Femur (tissue), 1 donor: ENCODE measurements at places on chromosomes 2 and 18.
A peak's percentile ranks its signal among the peaks of the same experiment; 100 is the strongest.

GRCh38 chr18:43656547-43656946, 379.3 kb upstream of the SYT4 start:
- no peak for DNase-seq

GRCh38 chr2:144364944-144365738, 154.8 kb downstream of the ZEB2 start:
- DNase-seq = no peak

- no peak for DNase-seq
These were observed 179.0 kb upstream of the SLC39A10 start for GRCh38 chr2:195477996-195478382.

- no peak for DNase-seq
These were observed 84.0 kb downstream of the SH3RF3 start for GRCh38 chr2:109212836-109213563.

DNA sequence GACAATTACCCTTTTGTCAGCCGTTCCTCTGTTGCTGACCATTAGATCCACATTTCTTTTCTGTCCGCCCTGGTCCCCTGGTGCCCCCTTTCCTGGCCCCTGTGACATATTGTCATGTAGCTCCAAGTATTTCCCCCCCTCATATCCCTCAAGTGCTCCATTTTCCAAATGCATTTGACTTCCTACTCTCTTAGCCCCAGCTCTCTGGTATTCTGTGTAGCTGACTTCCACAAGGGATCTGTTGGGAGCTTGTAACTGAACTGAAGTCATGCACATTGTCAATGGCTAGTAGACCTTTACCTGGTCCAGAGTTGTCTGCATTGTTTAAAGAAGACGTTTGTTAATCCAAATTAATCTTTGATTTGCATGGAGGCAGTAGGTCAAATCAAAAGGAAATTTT, 34.8 kb downstream of the LIPG start:
- no peak for DNase-seq

- DNase-seq = peak; percentile 70
These were observed 123.2 kb downstream of the SMAD7 start for GRCh38 chr18:48827291-48828193.

GRCh38 chr2:43899589-43899988, 60.8 kb downstream of the ABCG8 start:
- no peak for DNase-seq

DNA sequence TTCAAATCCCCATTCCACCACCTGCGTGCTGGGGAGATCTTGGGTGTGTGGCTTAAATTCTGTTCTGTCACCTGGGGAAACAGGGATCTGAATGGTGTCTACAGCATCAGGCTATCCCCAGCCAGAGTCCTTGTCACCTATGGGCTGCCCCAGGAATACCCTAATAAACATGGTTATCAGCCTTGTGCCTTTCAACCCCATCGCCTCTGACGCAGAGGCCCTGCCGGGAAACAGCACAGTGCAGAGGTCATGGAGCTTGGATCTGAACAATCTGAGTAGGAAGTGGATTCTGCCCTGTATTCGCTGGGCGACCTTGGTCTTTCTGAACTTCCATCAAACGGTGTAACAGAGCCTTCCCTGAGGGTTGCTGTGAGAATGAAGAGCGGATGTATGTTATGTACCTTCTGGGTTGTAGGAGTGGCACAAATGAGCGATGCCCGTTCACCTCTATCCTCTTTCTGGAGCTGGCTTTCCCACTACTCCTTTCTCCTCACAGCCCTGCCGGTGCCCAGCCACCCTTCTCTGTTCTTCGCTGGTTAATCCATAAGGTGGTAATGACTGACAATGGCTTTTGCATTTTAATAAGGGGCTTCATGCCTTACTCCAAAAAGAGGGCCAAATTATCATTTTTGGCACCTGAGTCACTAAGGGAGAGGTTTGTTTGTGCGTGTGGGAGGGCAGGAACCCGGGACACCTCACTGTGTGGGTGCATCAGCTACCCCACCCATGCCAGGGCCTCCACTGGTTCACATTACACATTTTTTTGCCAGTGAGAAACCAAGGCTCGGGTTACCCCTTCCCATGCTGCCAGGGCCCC, 256.5 kb downstream of the MYCN start:
- no peak for DNase-seq

GRCh38 chr2:88671786-88672427, 19.6 kb upstream of the RPIA start:
- no peak for DNase-seq

DNA sequence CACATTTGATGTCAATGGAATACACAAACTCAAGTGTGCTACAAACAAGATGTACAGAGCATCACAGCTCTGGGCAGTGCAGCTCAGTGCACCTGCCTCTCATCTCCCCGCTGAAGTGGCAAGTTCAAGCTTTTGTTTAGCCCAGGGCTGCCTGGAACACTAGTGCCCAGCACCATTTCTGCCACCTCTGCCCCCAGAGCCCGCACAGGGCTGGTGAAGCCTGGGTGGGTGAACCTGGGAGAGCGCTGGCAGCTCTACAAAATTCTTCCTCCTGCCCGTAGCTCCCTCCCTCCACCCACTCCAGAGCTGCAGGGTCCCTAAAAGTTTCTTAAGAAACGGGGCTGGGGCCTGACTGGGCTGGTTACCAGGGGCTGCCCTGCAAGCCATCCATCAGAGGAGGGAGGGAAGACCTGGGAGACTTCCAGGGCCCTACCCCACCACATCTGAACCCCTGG, 1.5 kb downstream of the HES6 start:
- DNase-seq = no peak

- DNase-seq = no peak
These were observed 3.7 kb upstream of the IL1RN start for GRCh38 chr2:113123726-113124125.

DNA sequence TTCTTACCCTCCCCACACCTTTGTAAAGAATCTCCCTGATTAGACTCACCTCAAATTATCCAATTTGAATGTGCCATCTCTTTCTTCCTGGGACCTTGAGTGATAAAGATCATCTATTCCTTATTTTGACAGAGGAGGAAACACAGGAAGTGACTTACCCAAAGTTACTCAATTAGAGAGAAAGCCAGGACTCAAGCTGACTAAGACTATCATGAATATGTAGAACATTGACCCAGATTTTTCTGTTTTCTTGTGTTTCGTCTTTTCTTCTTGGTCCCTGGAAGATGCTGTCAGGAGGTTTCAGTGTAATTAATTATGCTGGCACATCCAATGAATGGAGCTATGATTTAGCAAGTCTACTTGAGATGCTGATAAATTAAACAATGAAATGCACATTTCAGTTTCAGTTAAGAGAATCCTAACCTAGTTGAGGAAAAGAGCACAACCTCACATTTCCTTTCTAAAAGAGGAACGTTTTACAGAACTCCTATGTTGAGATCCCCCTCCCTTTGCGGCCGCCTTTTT, 380.4 kb downstream of the CLIP4 start:
- no peak for DNase-seq

DNA sequence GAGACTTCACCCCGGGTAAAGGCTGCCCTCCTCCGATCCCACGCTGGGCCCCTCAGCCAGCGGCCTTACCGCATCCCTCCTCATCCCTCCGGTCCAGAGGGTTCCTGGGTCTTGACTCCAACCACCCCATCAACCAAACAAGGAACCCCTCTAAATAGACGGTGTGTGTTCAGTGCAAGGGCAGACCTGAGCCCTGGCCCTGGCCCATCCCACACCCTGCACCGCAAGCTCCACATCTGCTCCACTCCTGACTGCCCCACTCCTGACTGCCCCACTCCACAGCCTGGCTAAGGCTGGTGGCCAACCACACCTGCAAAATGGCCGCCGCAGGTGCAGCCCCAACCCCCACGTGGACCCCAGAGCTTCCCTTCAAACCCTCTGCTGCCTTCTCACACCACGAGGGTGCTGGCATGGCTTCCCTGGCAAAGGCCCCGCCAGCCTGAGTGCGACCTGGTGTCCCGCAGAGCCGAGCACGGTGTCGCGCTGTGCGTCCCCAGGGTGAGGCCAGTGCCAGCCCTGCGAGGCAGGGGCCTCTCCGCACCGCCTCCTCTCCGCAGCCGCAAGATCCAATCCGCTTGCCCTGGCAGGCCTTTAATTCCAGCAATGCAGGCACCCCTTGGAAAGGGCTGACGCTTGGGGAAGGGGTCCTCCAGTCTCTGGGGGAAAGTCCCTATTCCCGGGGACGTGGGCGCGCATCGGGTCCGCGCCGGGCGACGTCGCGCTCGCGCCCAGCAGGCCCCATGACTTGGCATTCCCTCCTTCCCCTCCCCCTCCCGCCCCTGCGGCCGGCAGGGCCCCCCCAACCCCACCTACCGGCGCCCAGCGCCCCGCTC, 1.5 kb downstream of the KIF1A start:
- peak; percentile 15 for DNase-seq

DNA sequence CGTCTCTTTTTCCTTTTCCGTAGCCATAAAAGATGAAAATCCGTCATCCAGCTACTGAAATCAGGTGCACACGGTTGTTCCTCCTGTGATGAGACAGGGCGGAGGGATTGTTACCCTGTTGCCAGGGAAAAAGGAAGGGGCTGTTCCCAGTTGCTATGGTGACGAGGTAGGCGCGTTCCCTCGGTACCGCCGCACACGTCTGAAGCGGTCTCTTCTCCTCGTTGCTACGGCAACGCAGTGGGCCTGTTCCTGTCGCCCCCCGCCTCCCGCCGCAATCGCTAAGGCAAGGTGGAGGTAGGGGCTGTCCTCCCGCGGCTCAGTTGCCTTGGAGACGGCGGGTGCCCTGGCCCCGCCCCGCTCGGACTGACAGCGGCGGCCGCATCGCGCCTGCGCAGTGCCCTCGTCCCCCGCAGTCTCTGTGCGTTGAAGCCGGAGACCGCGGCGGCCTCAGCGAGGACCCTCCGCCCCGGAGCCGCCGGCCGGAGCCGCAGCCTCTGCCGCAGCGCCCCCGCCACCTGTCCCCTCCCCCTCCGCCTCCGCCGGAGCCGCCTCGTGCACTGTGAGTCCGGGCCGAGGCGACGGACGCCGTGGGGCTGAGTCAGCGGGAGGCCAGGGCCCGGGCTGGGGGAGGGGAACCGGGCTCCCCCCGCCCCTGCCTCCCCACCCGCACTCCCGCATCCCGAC, at the start of gene MAPRE3:
MAPRE3 (plus strand) TSS at position 394 of the 684 bp plus-strand sequence. CDS start 51,582 bp downstream, outside the sequence.
- peak; percentile 88 for DNase-seq

GRCh38 chr2:36549165-36549574, 48.8 kb downstream of the FEZ2 start:
- DNase-seq = no peak

DNA sequence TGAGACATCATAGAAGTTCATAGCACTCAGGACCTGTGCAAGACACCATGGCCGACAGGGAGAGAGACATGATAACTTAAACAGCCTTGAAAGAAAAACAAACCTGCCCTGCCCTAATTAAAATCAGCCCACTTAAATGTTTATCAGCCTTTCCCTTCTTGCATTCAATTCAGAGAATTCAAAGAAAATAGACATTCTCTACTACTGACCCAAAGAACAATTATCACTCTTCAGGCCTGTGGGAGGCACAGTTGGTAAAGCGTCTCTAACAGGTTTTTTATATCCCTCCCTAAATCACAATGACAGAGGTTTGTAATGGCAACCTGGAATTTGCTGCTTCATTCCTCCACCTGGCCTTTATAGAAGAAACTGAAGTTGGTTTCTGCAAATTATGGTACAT, 1.7 kb downstream of the CDK15 start:
- DNase-seq = no peak

DNA sequence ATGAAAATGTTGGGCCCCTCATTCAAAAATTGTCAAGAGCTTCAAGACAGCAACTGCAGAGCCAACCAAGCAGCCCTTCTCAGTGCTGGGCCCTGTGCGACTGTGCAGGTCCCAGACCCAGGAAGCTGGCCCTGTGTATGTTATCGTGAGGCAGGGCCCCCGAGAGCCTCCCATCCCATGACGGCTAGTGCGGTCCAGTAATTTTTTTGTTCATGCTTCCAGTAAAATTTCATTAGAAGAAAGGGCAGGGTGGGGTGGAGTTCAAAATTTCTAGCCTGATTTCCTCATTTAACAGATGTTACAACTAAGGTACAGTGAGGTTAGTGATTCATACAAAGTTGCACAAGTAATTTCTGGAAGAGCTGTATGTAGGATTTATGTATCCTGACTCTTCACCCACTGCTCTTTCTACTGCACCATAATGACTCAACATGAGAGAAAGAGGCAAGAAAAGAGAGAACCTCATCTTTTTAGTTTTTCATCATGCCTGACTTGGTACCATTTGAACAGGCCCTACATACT, 105.5 kb downstream of the ZEB2 start:
- no peak for DNase-seq

DNA sequence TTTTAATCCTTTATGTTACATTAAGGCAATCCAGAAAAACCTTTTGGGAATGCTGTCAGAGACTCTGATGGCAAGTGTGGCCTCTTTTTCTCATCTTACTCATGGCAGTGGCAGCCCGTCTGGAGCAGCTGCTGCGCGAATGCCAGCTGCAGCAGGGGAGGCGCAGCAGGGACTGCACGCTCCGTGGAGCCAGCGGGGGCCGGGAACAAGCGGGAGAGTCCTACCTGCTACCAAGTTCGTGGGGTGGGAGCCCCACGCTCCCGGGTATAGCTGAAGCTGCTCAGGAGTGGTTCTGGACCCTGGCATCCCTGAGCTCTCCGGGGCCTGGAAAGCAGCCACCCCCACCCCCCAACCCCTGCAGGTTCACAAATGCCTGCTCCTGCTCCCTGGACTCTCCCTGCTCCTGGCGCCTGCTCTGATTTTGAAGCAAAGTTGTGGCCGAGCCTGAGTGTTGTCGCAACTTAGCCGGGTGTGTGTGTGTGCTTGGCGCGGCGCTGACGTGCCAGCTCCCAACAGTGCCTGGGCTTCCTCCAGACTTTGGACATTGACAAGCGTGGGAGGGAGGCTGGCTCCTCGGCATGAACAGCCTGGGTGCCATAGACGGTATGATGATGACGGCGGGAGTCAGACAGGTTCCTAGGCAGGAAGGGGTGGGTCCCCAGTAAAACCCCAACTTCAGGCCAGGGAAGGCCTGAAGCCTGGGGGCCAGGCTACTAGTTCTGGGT, 21.7 kb downstream of the TMX3 start:
- DNase-seq = no peak

DNA sequence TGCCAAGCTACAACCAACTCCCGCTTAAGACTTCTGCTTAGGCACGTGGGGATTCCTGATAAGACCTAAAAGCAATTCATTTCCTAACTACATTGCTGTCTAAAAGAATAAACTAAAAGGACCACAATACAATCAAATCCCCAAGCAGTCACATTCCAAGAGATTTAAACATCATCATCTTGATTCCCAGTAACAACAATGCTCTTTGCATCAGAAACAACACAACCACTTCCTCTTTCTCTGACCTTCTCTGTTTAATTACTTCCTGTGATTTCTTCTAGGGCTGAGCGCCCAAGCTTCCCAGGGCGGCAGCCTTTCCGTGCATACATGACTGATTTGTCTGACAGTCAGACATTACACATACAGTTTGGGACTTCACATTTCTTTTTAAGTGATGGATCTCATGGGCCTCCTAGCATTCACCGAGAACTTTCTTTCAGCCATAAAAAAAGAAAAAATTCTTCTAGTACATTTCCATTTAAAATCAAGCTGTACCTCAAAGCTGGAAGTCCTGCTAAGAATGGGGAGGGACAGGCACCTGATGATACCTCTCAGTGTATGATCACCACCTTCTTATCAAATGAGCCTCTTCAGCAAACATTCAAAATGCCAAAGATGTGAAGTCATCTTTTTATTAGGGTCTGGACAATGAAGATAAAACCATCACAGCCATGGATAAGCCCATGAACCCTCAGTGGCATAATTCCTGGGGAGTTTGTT, 11.5 kb downstream of the SPRED2 start:
- no peak for DNase-seq

GRCh38 chr2:14292964-14293363, 339.6 kb upstream of the LRATD1 start:
- DNase-seq = no peak

GRCh38 chr2:120878970-120879369, 143.3 kb downstream of the GLI2 start:
- DNase-seq = no peak
